ENCODE measurements at places on chromosomes 7 and 10.

GRCh38 chr7:28957064-28957750 is 923 bp downstream of the TRIL start:
- DNase-seq: no peak

DNA sequence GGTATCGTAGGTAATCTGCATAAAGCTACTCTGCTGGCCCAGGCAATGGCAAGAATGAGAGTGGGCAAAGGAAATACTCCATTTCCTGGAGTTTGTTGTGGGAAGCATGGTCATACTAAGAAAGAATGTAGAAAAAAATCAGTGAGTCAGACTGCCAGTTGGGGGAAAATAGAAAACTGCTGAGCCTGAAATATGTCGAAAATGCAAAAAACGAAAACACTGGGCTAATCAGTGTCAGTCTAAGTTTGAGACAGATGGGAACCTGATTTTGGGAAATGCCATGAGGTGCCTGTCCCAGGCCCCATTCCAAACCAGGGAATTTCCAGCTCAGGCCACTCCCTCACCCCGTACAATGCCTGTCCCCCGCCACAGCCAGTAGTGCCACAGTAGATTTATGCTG is 150.0 kb downstream of the ZNF33B start:
- no peak for DNase-seq

- no peak for DNase-seq
Observed at GRCh38 chr10:61023053-61023452, 79.1 kb upstream of the RHOBTB1 start.

DNA sequence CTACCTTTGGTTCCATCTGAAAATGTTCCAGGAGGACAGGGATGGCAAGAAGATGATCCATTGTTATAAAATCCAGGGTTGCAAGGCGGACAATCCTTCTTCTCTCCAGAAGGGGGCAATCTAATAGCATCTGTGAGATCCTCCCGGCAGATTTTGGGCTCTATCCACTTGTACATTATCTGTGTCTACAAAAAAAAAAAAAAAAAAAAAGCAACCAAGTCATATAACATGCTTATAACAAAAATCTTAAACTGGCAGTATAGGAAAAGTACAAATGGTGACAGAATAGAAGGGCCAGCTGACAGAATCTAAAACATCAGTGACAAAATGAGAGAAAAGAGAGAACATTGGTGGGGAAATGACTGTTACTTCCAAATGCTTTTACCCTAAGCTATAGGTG is 132.7 kb downstream of the ELAPOR2 start:
- peak; percentile 39 for DNase-seq

GRCh38 chr7:29841926-29842701 is 35.8 kb downstream of the WIPF3 start:
- no peak for DNase-seq

DNA sequence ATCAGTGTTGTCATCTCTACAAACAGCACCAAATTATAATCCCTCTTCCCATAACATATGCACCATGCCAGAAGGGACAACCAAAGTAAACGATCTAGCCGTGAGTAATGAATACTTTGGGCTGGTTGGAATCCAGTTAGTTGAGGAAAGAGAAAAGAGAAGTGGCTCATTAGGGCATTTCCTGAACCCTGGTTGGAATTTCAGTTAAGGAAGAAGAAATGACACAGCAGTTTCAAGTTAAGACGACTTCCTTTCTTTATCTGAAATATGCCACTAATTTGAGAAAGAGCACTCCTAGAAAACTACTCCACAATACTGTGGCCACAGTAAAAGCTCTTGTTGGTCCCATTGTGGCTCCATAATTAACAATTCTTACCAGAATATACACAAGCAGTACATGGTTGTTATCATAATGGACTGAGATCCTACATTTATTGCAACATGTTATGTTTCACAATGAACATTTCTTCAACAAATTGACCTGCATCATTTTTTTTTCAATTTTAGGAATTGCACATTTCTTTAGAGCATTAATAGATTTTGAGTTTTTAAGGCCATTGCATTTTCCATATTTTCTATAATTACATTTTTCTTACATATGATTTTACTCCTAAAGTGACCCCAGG is at the start of gene TFEC:
TSS of gene TFEC (minus strand) at position 113 of the 626 bp plus-strand sequence. CDS start 46,322 bp downstream, outside the sequence.
- DNase-seq: no peak

DNA sequence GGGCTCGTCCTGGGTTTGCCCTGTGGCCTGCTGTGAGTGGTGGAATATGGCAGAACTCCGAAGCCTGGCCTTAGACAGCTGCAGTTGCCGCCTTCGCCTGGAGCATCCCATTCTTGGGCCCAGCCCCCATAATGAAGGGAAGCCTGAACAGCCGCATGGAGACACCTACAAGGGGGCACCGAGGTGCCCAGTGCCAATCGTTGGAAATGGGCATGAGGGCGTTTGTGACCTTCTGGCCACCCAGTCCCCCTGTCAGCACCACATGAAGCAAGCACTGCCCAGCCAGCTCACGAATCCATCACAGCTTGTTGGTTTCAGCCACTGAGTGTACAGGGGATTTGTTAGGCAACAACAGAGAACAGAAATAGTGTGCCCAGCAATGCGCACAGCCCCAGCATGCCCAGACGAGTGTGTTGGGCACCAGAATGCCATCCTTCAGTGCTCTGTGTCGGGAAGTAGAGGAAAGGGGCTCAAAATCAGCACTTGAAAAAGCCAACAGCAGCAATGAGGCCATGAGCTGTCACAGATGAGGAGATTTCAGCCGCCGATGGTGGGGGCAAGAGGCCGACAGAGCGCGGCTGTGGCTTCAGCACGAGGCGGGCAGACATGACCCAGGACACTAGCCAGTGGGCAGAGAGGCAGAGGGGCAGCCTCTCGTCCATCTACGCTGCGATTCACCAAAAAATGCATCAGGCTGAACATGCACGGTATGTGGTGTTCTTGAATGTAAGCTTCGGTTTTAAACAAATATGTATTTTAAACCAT is 91.2 kb downstream of the TNS3 start:
- no peak for DNase-seq

- DNase-seq: no peak
Observed at GRCh38 chr7:49483142-49483541, 290.3 kb upstream of the VWC2 start.

DNA sequence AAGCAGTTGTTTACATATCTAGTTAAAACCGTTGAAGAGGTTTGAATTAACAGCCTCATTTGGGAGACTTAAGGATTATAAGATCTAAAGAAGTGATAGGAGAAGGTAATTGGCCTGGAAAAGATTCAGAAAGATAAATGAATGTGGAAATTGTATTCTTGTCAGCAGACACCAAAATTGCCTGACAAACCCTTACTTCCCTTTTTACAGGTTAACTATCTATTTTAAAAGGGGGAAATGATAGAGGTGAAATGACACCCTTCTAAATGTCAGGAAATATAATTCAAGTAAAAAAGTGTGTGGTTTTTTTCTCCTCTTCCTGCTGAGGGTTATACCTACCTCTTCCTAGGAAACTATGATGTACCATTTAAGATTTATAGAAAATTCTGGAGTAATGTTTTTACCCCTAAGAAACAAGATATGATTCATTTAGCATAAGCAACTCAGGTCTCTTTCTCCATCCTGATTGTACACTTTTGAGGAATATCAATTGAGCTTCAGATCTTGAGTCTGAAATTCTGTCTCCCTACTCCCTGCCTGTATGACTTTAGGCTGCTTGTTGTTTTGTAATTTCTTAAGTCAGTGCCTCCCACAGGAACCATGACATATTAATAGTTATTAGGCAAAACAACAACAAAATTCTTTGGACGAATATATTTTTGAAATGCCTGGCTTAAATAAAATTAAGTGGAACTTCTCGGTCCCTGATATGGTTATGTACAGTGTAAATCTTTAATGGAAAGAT is 250.4 kb downstream of the RNLS start:
- DNase-seq: no peak

DNA sequence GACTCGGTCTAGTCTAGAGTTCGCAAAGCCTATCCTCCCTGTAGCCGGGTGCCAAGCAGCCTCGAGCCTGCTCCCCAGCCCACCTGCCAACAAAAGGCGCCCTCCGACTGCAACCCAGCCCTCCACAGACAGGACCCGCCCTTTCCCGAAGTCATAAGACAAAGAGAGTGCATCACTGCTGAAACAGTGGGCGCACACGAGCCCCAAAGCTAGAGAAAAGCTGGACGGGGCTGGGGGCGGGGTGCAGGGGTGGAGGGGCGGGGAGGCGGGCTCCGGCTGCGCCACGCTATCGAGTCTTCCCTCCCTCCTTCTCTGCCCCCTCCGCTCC is 622 bp upstream of the COL1A2 start:
- no peak for DNase-seq

DNA sequence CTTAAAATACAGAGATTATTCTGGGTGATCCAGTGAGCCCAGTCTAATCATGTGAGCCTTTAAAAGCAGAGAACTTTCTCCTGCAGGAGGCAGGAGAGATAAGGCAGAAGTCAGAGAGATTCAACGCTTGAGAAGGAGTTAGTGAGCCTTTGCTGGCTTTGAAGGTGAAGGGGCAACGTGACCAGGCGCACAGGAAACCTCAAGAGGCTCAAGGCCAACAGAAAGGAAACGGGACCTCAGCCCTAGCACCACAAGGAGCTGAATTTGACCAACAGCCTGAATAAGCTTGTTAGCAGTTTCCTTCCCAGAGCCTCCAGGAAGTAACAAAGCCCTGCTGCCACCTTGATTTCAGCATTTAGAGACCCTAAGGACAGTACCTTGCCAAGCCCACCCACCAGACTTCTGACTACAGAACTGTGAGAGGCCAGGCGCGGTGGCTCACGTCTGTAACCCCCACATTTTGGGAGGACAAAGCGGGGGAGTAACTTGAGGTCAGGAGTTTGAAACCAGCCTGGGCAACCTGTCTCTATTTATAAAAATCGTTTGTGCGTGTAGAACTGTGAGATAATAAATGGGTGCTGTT is 87.3 kb upstream of the KAT6B start:
- DNase-seq: no peak

- peak; percentile 33 for DNase-seq
Observed at GRCh38 chr7:143050931-143051330, 1.2 kb upstream of the OR6V1 start.

DNA sequence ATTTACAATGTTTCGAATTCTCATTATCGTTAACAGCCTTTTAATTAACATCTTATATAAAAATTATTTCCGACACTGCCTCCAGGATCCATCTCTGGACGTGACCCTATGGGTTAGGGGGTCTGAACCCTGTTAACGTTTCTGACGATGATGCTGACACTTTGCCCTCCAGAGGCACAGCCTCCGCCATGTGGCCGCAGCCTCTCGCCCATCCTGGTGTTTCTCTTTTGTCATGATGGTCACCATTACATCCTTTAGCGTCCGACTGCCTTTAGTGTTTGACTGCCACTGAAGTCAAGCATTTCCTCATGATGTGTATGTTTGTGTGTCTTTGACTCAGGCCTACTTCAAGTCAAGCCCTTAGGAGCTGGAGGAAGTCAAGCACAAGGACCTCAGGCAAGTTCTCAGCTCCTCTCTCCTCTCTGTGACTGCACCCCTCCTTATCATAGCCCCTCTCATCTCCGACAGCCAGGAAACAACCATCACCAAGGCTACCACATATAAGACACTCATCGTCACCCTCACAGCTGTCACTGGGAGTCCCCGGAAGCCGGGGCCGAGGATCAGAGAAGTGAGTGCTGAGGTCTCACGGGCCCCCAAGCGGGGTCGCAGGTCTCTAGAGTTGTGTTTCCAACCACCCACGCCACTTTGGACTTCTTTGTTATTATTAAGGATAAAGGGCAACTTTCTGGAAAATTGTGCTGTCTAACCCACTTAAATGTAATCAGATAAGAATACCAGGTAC is 96.1 kb upstream of the PPP2R2D start:
- DNase-seq: no peak

- no peak for DNase-seq
Observed at GRCh38 chr7:17530244-17530643, 231.8 kb downstream of the AHR start.

DNA sequence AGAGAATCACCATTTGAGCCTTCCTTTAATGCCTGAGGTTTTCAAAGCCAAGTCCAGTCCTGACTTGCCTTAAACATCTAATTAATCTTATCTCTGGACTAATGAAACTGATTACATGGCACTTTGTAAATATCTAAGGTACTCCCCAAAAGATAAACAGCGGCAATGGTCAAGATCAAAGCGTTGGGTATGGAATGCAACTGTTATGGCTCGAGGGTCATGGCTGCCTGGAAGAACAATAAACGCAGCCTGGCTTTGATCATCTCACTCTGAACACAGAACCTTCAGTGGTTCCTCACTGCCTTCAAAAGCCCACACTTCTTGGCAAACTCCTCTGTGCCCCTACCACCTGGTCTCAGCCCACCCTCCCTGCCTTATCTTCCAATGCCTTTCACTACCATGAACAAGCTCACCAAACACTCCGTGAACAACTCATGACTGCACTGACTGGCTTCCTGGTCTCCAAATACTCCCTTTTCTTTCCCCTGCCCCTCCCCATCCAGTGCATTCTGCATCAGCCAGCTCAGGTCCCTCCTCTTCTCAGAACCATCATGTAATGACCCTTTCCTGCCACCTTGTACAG is 150.2 kb upstream of the NFE2L3 start:
- no peak for DNase-seq

DNA sequence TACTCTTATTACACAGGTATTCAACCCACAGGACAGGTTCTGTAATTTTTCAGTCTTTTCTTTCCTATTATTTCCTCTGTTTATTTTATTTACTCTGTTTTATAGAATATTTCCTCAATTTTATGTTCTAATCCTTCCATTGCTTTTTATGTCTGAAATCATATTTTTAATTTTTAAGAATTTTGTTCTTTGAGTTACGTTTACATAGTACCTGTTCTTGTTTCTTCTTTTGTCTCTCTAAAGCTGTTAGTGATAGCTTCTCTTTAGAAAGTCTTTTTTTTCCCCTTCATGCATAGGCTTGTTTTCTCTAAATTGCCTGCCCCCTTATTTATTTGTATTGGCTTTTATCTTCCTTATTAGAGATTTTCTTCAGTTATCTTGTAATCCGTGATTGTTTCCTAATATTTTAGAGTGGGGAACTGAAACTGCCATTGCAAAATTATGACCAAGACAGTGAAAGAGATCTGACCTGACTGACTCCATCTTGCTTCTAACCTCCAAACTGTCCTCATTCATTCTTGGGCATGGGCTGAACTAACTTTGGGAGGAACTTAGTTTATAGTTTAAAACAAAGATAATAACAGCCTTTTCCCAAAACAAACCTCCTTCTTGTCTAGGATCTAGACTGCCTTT is 187.6 kb downstream of the PFKFB3 start:
- no peak for DNase-seq

DNA sequence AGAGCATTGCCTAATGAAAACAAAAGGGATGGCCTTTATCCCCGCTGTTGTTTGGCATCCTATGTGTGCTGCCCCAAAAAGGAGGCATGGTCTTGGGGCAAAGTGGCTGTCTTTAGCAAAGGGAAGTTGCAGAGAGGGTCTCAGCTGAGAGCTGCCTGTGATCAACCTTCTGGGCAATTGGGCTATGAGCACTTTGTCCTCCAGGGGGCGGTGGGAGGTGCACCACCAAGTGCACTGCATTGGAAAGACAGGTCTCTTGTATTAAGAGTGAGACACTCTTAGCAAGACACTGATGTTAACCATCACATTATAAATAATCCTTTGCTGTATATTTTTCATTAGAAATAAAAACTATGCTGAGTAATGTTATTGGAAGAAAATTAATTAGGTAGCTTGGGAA is 314.8 kb downstream of the POM121L12 start:
- no peak for DNase-seq

GRCh38 chr7:130180571-130181262 is 24.5 kb downstream of the TMEM209 start:
- no peak for DNase-seq

- DNase-seq: no peak
Observed at GRCh38 chr10:119292968-119293760, 85.8 kb downstream of the GRK5 start.
